Putamen (tissue), 1 donor: ENCODE measurements at places on chromosomes 2 and 18.
A peak's percentile ranks its signal among the peaks of the same experiment; 100 is the strongest.

- DNase-seq, result peak; percentile 87
Measured at GRCh38 chr2:170512266-170512665, 202.9 kb upstream of the SP5 start.

DNA sequence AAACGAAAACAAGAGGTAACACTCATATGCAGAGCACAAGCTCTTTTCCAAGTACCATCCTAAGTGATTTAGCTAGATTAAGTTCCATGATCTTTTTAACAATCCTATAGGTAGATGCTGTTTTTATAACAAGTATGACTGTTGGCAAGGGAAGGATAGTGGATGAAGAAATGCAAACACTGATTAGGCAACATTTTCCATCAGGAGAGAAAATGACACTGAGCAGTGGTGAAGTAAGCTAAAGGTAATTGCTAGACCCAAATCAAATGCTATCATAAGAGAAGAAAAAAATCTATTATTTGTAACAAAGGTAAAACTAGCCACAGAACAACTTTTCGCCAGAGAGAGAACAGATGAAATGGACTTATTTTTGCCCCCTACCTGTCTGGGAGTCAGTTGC lies 34.3 kb upstream of the BARD1 start:
- no peak for DNase-seq

- DNase-seq, result no peak
Measured at GRCh38 chr2:185391543-185391942, 347.1 kb upstream of the FSIP2 start.

- no peak for DNase-seq
Measured at GRCh38 chr18:48122376-48122775, 191.9 kb upstream of the SMAD2 start.

DNA sequence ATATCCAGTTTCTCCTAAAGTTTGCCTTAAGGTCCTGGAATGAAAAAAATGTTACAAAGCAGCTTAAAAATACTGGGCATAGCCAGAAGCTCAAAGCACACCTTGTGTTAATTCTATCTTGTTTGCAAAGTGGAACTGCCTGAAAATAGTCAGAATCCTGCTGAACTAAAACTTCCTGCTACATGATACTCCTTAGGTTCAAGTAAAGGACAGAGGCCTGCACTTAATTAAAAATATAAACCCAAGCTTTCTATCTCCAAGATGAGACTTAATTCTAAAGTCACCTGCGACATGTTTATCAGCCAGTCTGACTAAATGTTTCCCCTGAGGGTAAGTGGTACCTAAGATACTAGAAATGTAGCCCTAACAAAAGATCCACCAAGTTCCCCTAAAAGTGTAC lies 103.4 kb downstream of the CHST9 start:
- no peak for DNase-seq

- no peak for DNase-seq
Measured at GRCh38 chr18:56861244-56861643, 210.1 kb downstream of the WDR7 start.

DNA sequence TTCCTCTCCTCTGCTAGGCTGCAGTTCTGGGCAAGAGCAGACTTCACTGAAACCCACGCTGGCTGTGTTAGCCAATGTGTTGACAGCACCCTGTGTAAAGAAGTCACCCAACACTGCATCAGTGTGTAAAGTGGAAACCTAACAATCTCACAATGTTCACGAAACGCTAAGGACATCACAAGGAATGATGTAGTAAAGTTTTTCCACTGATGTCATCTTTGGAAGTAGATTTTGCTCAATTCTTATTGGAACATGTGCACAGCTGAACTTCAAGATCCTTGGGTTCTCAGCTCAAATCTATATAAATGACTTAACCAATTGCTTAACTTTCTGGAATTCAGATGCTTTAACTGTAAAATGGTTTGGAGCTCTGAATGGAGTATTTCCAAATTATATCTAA lies 1112.5 kb downstream of the TSN start:
- no peak for DNase-seq

DNA sequence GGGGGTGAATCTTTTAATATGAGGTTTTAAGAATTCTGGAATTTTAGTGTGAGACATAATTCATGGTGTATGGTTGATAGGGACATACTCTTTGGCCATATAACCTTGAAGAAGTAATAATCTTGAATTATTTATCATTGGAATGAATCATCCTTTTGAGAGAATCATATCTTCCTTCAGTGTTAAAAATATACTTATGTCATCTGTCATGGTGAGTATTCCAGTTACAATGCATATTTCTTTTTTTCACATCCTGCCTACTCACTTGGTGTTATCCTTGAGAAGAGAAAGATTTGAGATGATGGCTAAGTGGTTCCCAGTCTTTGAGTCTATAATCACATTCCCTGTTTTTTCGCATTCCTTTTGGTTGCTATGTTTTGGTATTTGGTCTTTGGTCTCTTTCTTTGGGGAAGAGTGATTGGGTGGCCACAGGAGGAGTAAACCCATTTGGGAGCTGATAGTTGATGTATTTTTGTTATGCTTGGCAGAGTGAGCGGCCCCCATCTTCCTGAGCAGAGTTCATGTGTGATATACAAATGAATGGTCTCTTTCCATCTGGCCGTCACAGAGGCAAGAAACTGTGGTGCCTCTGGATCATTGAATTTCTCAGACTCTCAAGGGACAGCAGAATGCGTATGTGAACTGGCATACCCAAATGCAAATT lies 21.6 kb downstream of the ASAP2 start:
- DNase-seq, result peak; percentile 53

DNA sequence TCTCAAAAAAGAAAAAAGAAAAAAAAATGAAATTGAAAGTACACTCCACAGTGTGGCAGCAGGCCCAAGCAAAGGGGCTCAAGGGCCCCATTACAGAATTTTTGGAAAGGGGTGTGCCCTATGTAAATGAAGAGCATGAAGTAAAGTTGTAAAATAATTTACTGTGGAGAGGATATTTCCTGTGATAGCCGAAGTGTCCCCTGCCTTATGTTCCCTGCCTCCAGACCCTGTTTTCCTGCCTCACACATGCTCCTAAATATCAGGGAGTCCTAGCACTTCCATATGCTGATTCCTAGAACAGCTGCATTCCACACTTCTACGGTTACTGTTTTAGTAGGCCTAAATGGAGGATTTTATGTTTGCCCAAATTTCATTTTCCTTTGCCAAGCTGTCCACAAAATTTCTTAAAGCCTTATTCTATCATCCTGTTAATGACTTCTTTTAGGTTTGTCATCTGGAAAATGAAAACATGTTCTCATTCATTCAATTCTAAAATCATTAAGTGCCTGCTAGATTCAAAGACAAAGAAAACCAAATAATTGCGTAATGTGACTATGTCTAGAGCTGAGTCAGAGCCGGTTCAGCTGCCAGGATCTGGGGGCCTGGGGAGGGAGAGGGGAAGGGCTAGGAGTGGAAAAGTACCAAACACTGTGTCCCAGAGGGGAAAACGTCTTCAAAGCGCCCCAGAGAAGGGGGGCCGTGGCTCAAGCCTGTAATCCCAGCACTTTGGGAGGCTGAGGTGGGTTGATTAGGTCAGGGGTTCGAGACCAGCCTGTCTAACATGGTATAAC lies 25.9 kb upstream of the IMPA2 start:
- DNase-seq, result peak; percentile 57

GRCh38 chr2:41484858-41485234 lies 563.0 kb upstream of the PKDCC start:
- DNase-seq, result no peak

DNA sequence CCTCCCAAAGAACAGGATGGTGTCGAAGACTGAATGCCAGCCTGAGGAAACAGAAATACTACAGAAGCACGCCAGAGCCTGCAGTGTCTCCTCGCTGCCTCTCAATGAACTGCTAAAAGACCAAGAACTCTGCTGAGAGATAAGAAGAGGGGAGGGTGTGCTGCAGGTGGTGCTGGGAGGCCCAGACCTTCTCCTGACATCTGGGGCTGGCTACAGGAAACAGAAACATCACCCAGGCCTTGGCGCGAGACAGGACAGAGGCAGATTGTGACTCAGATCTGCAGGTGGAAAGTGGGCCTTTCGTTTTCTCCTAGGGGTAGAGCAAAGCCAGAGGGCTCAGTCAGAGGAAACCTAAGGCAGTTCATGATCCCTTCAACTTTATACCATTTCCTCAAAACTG lies 250.3 kb upstream of the TCF4 start:
- no peak for DNase-seq

- DNase-seq, result peak; percentile 77
Measured at GRCh38 chr2:36797324-36798070, 101.0 kb downstream of the VIT start.

GRCh38 chr2:181446985-181447384 lies 10.2 kb upstream of the ITGA4 start:
- DNase-seq, result no peak

GRCh38 chr2:219551441-219552381 lies 7.9 kb downstream of the TMEM198 start:
- no peak for DNase-seq

- no peak for DNase-seq
Measured at GRCh38 chr2:231204581-231204980, 6.2 kb downstream of the ARMC9 start.

GRCh38 chr2:11330457-11331142 lies 13.8 kb downstream of the ROCK2 start:
- no peak for DNase-seq

GRCh38 chr2:120221616-120222015 lies 1.6 kb downstream of the TMEM185B start:
- no peak for DNase-seq
